ENCODE measurements at places on chromosomes 7 and 10. TPM values are rescaled to one million over a fixed set of nuclear protein-coding genes. Genes with fewer than 3 reads are reported as not detected.

Gene DYDC2
- 0.52 TPM for polyA plus RNA-seq

Gene ITPRID1
- polyA plus RNA-seq, result 0.02 TPM

Gene GALNT17
- 9.2 TPM for polyA plus RNA-seq

Gene RBP3
- 0.05 TPM for polyA plus RNA-seq

Gene NOS3
- polyA plus RNA-seq, result 3.0 TPM

Gene ABCB4
- 1.0 TPM for polyA plus RNA-seq

Gene SERPINE1
- 7.3 TPM for polyA plus RNA-seq

Gene MSMB
- polyA plus RNA-seq, result 8.6 TPM

Gene H2BK1
- polyA plus RNA-seq, result 0.25 TPM

Gene NPC1L1
- 0.14 TPM for polyA plus RNA-seq

- DNase-seq, result no peak
- H3K27ac ChIP-seq, result no peak overlapping the region
- H3K4me1 ChIP-seq, result no peaks in the 10 kb centered on the region
- no peaks in the 10 kb centered on the region for H3K27me3 ChIP-seq
Observed at GRCh38 chr7:11207565-11207964, 233.9 kb downstream of the PHF14 start.

DNA sequence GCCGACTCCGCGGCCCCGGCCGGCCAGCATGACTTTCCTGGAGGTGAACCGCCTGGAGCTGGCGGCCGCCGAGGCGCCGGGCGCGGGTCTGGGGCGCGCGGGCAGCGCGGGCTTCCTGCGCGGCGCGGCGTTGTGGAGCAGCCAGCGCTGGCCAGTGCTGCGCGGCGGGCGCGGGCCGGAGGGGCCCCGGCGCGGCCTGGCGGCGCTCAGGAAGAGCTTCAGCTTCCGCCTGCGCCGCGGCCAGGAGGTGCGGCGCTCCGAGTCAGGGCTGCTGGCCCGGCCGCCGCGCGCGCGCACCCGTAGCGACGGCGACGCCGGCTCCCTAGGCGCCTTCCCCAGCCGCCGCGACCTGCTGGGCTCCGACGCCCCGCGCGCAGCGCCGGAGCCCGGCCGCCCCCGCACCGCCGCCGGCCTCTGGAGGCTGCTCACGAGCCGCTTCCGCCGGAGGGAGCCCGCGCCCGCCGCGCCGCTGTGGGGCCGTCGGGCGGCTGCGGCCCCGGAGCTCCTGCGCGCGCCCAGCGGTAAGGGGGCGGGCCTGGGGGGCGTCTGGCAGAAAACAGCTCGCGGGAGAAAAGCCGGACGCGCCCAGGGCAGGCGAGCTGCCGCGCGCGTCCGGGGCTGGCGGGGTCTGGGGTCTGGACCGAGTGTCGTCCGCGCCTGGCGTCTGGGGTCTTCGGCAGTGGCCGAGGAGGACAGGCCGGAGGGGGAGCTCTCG, 29.0 kb downstream of the AGAP3 start:
- DNase-seq, result no peak
- H3K27ac ChIP-seq, result no peak overlapping the region
- peak overlapping the region; percentile 48 for H3K4me3 ChIP-seq
- no peaks in the 10 kb centered on the region for H3K36me3 ChIP-seq
- H3K27me3 ChIP-seq, result peaks cover 34% of the 10 kb centered on the region
- H3K4me1 ChIP-seq, result peaks cover 11% of the 10 kb centered on the region

DNA sequence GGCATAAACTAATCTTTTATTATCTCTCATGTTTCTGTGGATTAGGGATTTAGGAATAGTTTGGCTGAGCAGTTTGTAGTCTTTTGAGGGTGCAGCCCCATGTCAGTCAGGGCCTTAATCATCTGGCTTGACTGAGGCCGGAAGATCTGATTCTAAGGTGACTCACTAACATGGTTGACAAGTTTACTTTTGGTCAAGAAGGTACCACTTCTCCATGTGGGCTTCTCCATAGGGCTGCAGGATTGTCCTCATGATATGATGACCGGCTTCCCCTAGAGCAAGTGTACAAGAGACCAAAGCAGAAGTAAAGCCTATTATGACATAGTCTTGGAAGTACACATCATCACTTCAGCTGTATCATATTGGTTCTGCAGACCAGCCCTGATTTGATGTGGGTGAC, 45.9 kb upstream of the OIT3 start:
- H3K27ac ChIP-seq, result no peak overlapping the region
- no peaks in the 10 kb centered on the region for H3K27me3 ChIP-seq
- no peaks in the 10 kb centered on the region for H3K36me3 ChIP-seq
- no peak overlapping the region for H3K4me3 ChIP-seq
- no peak for DNase-seq

- peaks cover 38% of the 10 kb centered on the region for H3K36me3 ChIP-seq
- H3K27ac ChIP-seq, result no peak overlapping the region
- DNase-seq, result no peak
- no peaks in the 10 kb centered on the region for H3K4me1 ChIP-seq
- H3K27me3 ChIP-seq, result no peaks in the 10 kb centered on the region
Observed at GRCh38 chr7:149558149-149558861, 60.7 kb upstream of the ZNF746 start.

- H3K4me1 ChIP-seq, result peaks cover 3% of the 10 kb centered on the region
- H3K27ac ChIP-seq, result no peak overlapping the region
- no peak for DNase-seq
Observed at GRCh38 chr10:43111921-43112607, 26.2 kb upstream of the CSGALNACT2 start.

- no peaks in the 10 kb centered on the region for H3K27me3 ChIP-seq
- no peaks in the 10 kb centered on the region for H3K36me3 ChIP-seq
Observed at GRCh38 chr7:32659853-32660252, 164.6 kb downstream of the AVL9 start.

- no peaks in the 10 kb centered on the region for H3K4me1 ChIP-seq
- H3K27ac ChIP-seq, result no peak overlapping the region
- no peak overlapping the region for H3K4me3 ChIP-seq
- no peak for DNase-seq
- H3K27me3 ChIP-seq, result no peaks in the 10 kb centered on the region
- peaks cover 6% of the 10 kb centered on the region for H3K36me3 ChIP-seq
Observed at GRCh38 chr10:79256264-79256806, 90.9 kb upstream of the PPIF start.

GRCh38 chr7:38391751-38392150, 118.3 kb upstream of the TARP start:
- no peak for DNase-seq
- no peaks in the 10 kb centered on the region for H3K36me3 ChIP-seq
- H3K27me3 ChIP-seq, result no peaks in the 10 kb centered on the region
- no peak overlapping the region for H3K27ac ChIP-seq
- H3K4me3 ChIP-seq, result no peak overlapping the region

DNA sequence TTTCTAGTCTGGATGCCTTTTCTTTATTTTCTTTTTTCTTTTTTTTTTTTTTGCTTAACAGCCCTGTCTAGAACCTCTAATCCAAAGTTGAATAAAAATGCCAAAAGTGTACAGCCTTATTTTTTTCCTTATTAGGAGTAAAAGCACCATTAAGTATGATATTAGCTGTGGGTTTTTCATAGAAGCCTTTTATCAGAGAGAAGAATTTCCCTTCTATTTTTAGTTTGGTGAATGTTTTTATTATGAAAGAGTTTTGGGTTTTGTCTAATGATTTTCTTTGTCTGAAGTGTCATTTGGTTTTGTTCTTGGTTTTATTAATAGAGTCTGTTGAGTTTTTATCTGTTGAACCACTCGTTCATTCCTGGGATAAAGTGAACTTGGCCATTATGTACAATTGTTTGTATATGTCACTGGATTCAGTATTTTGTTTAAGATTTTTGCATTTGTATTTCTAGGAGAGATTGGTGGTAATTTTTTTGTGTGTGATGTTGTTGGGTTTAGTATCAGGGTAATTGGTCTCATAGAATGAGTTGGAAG, 49.5 kb downstream of the PALS2 start:
- H3K36me3 ChIP-seq, result no peaks in the 10 kb centered on the region
- no peak for DNase-seq
- no peaks in the 10 kb centered on the region for H3K27me3 ChIP-seq

- no peak for DNase-seq
- no peaks in the 10 kb centered on the region for H3K4me1 ChIP-seq
- no peaks in the 10 kb centered on the region for H3K36me3 ChIP-seq
- no peak overlapping the region for H3K27ac ChIP-seq
Observed at GRCh38 chr7:123621707-123622106, 20.1 kb downstream of the ASB15 start.

GRCh38 chr10:91103384-91104192, 116.9 kb upstream of the PCGF5 start:
- DNase-seq, result peak; percentile 37
- no peaks in the 10 kb centered on the region for H3K27me3 ChIP-seq
- peaks cover 30% of the 10 kb centered on the region for H3K4me1 ChIP-seq
- H3K36me3 ChIP-seq, result no peaks in the 10 kb centered on the region

GRCh38 chr10:28661035-28661434, 16.3 kb upstream of the BAMBI start:
- H3K4me3 ChIP-seq, result no peak overlapping the region
- no peaks in the 10 kb centered on the region for H3K4me1 ChIP-seq
- no peaks in the 10 kb centered on the region for H3K27me3 ChIP-seq
- no peak for DNase-seq

GRCh38 chr7:27553273-27553672, 109.4 kb downstream of the HIBADH start:
- no peaks in the 10 kb centered on the region for H3K4me1 ChIP-seq
- H3K27ac ChIP-seq, result no peak overlapping the region

DNA sequence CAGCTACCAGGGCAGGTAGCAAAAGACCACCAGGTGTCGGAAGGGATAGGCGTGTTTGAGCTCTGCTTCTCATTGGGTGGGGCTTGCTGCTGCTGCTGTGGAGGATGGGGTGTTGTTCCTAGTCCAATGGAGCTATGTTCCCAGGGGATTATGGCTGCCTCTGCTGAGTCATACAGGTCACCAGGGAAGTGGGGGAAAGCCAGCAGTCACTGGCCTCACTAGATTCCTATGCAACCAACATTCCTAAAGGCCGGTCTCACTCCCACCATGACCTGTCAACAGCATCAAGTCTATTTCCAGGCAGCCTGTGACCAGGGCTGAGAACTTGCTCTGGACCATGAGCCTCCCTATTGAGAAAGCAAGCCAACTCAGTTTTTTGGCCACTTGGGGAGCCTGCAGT, 1160.8 kb downstream of the REEP3 start:
- H3K27me3 ChIP-seq, result no peaks in the 10 kb centered on the region
- no peak overlapping the region for H3K4me3 ChIP-seq
- no peak overlapping the region for H3K27ac ChIP-seq

- DNase-seq, result no peak
- peaks cover 2% of the 10 kb centered on the region for H3K27me3 ChIP-seq
Observed at GRCh38 chr10:49596836-49597235, 13.3 kb upstream of the SLC18A3 start.

GRCh38 chr10:93224005-93224779, 150.5 kb downstream of the CYP26A1 start:
- H3K4me1 ChIP-seq, result no peaks in the 10 kb centered on the region
- DNase-seq, result no peak
- H3K27ac ChIP-seq, result no peak overlapping the region
- H3K27me3 ChIP-seq, result no peaks in the 10 kb centered on the region
- H3K4me3 ChIP-seq, result no peak overlapping the region

GRCh38 chr10:132163826-132164515, 22.8 kb upstream of the DPYSL4 start:
- peaks cover 13% of the 10 kb centered on the region for H3K4me1 ChIP-seq
- H3K27me3 ChIP-seq, result no peaks in the 10 kb centered on the region
- no peaks in the 10 kb centered on the region for H3K36me3 ChIP-seq
- no peak overlapping the region for H3K4me3 ChIP-seq
- no peak overlapping the region for H3K27ac ChIP-seq

DNA sequence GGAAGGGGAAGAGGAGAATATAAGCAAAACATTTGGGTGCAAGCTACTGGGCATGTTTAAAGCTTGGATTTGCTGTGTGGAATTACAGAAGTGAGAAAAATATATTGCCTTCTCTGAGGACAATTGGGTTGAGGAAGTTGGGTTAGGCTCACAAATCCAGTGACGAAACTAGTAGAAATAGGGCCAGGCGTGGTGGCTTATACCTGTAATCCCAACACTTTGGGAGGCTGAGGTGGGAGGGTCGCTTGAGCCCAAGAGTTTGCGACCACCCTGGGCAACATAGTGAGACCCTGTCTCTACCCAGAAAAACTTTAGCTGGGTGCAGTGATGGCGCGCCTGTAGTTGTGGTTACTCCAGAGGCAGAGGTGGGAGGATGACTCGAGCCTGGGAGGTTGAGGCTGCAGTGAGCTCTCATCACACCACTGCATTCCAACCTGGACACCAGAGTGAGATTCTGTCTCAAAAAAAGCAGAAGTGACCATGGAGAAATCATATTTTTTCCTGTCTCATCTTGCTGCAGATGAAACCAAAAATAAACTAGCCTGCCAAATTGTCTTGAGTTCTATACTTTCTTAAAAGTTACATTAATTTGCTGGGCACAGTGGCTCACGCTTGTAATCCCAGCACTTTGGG, 22.4 kb downstream of the NRBF2 start:
- peaks cover 22% of the 10 kb centered on the region for H3K36me3 ChIP-seq
- H3K27me3 ChIP-seq, result no peaks in the 10 kb centered on the region
- H3K27ac ChIP-seq, result no peak overlapping the region
- H3K4me3 ChIP-seq, result no peak overlapping the region
- H3K4me1 ChIP-seq, result no peaks in the 10 kb centered on the region

DNA sequence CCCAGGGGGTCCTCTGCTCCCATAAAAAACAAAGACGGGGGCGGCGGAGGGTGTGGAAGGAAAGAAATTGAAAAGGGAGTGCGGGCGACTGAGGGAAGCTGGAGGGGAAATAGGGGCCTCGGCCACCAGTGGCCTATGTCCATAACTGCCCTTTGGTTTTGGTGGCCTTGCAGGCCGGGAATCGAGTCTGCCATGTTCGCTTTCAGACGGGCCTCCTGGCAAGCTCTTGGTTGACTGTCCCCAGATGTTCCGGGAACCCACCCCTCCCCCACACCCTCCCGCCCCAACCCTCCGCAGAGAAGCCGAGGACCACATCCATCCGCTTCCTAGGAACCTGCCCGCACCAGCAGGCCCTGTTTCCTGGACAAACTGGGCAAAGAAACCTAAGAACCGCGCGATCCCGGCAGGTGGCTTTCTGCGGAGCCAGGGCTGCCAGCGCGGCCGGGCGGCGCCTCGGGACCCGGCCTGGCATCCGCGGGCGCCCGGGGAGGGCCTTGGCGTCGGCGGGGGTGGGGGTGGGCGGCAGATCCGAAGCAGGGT, 20.0 kb upstream of the GATA3 start:
- no peak overlapping the region for H3K4me3 ChIP-seq
- peak; percentile 7 for DNase-seq
- no peaks in the 10 kb centered on the region for H3K36me3 ChIP-seq
- H3K27me3 ChIP-seq, result peaks cover 89% of the 10 kb centered on the region
- H3K27ac ChIP-seq, result no peak overlapping the region
- peaks cover 2% of the 10 kb centered on the region for H3K4me1 ChIP-seq

- no peak overlapping the region for H3K4me3 ChIP-seq
- DNase-seq, result no peak
- no peaks in the 10 kb centered on the region for H3K27me3 ChIP-seq
- no peaks in the 10 kb centered on the region for H3K36me3 ChIP-seq
Observed at GRCh38 chr10:89625041-89625765, 19.8 kb downstream of the PANK1 start.

- no peaks in the 10 kb centered on the region for H3K36me3 ChIP-seq
- DNase-seq, result no peak
- no peak overlapping the region for H3K27ac ChIP-seq
Observed at GRCh38 chr10:2077231-2077630, 339.9 kb upstream of the ADARB2 start.

GRCh38 chr7:53428045-53428444, 392.6 kb downstream of the POM121L12 start:
- no peak for DNase-seq
- no peaks in the 10 kb centered on the region for H3K4me1 ChIP-seq
- no peaks in the 10 kb centered on the region for H3K27me3 ChIP-seq

Measured in thymus (tissue), 14 donors.